NCI-H2081 treated with DMSO at 0.1 percent for 48 hours (cell line): ENCODE measurements at places on chromosomes 7 and 10.

DNA sequence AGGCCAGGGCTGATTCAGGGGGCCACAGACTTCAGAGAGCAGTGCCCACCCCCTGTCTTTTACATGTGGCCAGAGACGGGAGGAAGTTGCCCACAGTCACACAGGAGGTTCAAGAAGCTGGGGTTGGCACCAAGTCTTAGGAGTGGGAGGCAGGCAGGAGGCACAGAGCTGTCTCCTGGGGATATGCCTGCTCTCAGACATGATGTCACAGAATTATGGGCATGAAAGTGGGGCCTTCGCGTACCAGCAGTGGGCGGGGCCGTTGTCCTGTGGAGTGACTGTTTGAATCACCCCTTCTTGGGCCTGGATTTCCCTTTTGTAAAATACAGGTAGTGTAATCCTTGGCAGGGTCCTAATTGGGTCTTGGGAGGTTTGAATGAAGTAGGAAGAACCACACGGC is 81.2 kb upstream of the PPIF start:
- no peak for DNase-seq

DNA sequence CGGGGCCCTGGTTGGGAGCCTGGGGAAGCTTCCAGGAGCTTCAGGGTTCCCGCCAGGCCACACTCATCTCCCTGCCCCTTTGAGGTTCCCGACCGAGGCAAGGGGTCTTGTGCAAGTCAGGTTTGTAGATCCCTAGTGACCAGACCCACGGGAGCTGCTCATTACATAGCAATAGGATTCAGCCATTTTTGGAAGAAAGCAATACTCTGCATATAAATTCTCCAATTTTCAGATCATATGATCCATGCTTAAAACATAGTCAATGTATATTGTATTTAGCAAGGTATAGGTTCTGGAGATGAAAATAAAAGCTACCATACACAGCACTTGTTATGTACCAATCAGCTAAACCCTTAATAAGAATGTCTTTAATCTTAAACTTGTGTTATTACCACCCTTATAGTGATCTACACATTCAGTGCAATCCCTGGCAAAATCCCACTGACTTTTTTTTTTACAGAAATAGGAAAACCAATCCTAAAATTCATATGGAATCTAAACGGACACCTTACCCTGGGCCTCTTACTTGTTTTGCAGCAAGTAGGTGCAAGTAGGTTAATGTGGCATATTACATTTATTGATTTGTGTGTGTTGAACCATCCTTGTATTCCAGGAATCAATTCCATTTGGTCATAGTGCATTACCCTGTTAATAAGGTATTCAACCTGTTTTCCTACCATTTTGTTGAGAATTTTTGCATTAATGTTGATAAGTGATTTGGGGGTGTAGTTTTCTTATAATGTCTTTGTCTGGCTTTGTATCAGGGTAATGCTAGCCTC is 13.8 kb upstream of the FKBP9 start:
- DNase-seq, result no peak

DNA sequence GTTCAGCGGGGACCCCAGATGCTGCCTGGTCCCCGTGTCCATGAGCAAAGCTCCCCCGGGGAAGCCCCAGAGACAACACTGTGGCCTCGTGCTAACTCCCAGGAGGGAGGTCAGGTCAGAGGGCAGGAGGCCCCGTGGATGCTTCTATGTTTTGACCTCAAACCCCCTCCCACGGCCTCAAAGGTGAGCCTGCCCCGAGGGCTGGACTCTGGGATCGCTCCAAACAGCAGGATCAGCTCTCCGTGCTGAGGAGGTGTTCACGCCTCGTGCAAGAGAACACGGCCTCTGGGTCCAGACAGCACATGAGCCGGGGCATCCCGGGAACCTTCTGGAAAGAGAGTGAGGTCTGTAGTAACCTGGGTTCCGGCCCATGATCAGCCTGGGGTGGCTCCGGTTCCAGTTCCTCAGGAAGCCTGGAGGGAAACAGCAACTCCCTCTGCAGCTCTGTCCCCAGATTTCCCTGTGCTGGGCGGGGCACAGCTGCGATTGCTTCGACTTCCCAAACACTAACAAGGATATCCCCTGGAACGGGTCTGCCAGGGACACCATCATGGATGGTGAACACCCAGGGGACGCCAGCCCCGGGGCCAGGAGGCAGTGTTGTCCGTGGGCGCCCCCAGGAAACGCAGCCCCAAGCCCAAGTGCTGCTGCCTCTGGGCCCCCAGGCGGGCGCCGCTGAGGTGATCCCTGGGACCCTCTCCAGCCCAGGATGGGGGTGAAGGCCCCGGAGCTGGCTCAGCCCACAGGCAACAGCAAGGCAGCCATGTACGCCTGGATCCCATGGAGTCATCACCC is 18.0 kb upstream of the INPP5A start:
- DNase-seq, result no peak

GRCh38 chr10:46225597-46225996 is 61.2 kb upstream of the ANTXRL start:
- DNase-seq, result no peak

DNA sequence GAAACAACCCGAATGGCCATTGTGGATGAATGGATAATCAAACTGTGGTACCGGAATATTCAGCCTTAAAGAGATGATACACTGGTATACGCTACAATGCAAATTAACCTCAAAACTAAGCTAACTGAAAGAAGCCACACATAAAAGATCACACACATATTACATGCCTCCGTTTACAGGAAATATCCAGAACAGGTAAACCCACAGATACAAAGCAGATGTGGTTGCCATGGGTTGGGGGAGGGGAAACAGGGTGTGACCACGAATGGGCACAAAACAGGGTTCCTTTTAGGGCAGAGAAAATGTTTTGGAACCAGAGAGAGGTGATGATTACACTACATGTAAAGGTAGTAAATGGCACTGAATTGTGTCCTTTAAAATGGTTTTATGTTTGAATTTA is 16.6 kb downstream of the ESYT2 start:
- DNase-seq, result no peak

GRCh38 chr10:34916314-34916713 is 101.2 kb upstream of the PARD3 start:
- no peak for DNase-seq

DNA sequence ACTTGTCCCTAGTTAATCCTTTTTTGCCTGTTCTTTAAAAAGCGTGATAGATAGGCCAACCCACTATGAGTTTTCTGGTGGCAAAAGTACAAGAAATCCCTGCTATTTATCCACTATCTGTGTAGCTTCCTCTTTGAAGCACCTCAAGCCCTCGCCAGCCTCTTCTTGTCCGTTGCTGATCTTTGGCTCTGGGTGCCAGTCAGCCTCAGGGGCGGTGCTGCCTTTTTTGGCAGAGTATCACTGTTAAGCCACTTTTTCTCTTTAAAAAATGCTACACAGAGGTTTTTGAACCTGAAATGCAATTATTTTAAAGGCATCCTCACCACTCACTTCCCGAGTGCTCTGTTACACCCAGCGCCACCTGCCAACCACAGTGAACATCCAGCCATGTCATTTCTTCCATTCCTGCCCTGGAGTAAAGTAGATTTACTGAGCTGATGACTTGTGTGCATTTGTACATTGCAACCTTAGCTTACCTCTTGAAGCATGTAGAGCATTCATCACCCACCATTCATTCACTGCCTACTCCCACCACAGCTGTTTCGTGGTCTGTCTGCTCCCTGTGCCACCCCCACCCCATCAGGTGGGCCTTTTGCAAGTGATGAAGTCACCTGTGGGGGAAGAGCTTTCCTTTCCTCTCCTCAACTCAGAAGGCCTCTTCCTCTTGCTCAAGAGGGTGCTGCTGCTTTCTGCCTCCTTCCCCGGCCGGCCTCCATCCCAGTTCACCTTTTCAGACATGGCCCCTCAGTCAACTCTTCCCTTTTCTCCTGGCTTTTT is 414.2 kb upstream of the GALNT17 start:
- no peak for DNase-seq

- DNase-seq, result no peak
Observed at GRCh38 chr7:149620961-149621360, 123.4 kb upstream of the ZNF746 start.

DNA sequence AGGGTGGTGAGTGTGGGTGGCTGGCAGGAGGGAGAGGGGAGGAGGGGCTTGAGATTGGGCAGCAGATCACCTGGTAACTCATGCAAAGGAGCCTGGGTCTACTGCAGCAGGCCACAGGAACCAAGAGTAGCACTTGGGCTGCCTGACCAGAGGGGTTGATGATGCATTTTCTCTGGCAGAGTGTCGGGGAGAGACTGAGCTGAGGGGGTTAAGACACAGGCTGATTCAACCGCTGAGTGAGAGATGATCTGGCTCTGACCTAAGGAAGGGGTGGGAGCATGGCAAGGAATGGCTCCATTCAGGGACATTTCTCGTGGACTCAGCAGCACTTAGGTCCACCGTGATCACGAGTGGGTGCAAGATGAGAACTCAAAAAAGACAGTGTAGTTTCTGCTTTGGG is 115.5 kb upstream of the STK17A start:
- no peak for DNase-seq

DNA sequence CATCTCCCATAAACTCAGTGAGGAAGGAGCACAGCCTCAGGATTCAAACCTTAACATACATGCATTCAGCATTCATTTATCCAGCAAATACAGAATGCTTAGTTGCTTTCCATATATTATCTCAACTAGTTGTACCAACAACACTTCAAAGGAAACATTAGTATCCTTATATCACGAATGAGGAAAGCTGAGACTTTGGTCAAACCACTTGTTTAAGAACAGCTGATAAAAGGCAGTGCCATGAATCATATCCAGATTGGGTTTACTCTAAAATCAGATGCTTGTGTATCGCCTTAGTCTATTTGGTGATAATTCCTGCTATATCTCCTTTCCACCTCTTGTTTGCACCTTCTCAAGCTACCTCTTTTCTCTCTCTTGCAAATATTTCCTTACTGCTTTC is 1.9 kb upstream of the CPED1 start:
- no peak for DNase-seq

DNA sequence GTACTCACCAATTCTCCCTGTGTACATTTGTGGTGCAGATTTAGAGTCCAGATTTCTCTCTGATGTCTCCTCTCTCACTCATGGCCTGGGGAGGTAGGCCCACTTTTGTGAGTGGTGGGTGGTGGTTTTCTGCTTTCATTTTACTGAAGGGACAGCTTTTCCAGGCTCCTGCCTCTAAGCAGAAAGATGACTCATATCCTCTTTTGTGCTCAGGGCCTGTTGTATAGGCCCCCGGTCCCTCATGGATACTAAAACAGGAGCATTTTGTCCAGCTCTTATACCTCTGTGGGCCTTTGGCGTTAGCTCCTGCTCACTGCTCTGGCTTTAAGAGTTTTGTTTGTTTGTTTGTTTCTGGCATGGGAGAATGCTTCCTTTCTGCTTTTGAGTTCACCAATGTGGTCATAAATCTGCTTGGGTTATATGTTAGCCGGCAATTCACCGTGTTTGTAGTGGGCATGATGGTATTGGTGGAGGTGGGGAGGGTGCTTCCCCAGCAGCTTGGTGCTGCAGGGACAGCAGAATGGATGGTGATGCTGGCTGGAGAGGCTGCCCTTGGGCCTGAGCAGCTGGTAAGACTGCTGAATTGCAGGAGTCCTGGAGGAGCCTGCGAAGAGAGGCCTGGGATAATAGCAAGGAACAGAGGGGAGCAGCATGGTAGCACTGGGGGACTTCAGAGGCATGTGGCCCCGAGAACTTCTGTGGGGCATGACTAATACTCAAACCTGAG is 468.7 kb downstream of the RPS24 start:
- DNase-seq, result no peak

GRCh38 chr7:73908123-73908611 is 47.2 kb downstream of the TMEM270 start:
- no peak for DNase-seq

- DNase-seq, result no peak
Observed at GRCh38 chr7:68122801-68123200, 1126.2 kb downstream of the TYW1 start.

DNA sequence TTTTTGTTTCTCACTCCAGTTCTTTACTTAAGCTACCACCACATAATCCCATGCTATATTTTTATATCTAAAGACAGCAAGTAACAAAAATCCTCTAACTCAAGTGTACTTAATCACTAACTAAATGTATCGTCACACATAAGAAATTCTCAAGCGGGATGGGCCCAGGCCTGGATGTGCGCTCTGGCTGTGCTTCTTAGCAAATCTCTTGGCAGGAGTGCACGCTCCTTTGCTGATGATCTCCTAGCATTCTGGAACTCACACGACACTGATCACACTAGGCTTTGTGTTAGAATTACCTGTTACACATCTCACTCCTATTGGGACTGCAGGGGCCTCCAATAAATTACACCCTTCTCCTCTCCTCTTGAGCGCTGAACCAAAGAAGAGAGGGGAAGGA is 46.7 kb upstream of the CALD1 start:
- DNase-seq, result no peak

GRCh38 chr7:155778349-155778748 is 33.9 kb downstream of the SHH start:
- no peak for DNase-seq

DNA sequence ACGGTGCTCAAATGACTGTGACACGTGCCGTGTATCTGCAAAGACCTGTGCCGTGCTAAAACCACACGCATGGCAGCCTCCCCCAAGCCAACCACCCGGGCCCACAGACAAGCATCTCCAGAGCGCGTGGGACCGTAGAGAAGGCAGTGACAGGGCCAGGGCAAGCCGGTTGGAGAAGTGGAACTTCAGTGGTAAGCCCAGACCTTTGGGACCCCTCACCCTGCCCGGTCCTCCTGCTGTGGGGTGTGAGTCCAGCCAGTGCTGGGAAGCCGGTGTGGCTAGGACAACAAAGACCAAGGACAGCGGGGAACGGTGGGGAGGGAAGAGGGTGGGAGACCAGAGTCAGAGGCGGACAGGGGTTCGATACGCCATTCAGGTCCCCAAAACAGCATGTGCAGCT is 476.2 kb downstream of the DNAJB6 start:
- no peak for DNase-seq

DNA sequence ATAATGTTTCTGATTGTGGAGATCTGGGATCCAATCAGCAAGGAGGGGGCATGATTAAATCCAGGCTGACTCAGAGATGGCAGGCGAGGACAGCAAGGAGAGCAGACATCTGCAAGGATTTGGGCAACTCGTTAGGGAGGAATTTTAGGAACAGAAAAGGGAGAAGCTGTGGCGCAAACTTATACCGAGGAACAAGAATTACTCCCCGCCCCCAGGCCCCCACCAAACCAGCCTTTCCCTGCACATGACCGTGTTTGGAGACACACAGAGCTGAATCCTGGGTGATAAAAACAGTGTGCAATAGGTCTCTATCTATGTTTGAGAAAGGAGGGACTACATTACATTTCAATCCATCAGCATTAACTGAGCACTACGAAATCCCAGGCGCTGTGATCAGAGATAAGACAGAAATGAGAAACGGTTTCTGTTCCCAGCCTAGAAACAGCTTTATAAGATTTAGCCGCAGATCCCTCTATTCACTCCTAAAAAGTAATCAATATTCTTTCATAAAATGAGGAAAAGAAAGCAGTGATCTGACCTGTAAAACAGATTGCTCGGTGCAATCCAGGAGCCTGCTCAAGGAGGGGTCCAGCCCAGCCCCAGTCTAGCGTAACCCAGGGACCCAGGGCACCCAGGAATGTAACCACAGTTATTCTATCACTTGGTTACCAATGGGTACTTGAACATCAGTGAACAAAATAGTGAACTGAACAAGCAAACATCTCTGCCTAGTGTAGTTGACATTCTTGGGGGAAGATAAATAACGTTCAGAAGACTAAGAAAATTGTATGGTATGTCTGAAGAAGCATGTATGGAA is 37.2 kb upstream of the RAPGEF5 start:
- DNase-seq, result no peak
